Activated naive CD8-positive, alpha-beta T cell treated with anti-CD3 and anti-CD28 coated beads, Interleukin-2, amount 10 ng/mL, durations not matched to agents 7 days and 5 days (primary cell): ENCODE measurements at places on chromosomes 11 and 22. TPM values are rescaled to one million over a fixed set of nuclear protein-coding genes. Genes with fewer than 3 reads are reported as not detected.

DNA sequence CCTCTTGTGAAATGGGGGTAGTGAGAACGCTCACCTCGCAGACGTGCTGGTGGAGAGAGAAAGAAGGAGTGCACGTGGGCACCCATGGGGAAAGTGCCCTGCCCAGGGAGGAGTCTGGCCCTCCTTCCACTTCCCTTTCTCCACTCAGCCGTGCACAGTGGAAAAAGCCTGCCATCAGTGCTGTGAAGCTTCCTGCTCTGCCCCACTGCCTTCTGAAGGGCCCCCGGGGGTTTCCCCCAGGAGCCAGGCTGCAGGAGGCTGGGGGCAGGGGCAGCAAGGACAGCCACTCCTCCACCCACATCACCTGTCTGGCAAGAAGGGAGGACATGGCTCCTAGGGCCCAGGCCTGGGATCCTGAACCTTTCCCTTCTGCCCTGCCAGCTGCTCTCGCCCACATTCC lies 7.6 kb downstream of the TP53I11 start:
- DNase-seq, result no peak

DNA sequence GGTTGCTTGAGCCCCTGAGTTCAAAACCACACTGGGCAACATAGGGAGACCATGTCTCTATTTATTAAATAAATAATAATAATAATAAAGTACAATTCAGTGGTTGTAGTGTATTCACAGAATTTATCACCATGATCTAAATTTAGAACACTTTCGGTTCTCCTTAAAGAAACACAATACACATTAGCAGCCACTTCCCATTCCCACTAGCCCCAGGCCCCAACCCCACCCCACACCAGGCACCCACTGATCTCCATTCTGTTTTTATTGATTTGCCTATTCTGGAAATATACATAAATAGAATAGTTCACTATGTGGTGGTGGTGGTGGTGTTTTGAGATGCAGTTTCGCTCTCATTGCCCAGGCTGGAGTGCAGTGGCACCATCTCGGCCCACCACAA lies 45.7 kb downstream of the BCL2L13 start:
- no peak for DNase-seq

DNA sequence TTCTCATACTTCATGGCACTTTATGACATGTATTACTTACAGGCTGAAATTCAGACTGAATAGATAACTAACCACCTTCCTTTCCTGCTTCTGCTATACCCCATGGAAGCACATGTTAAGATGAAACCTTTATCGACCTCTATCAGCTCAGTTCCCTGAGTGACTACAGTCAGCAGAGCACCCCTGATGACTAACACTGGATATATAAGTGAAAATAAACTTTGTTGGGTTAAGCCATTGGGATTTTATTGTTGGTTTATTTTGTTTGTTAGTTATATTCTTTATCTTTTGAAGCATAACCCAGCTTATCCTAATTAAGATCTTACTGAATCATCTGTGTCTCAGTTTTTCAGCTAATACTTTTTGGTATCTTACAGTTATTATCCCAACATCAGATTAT lies 23.0 kb upstream of the MAML2 start:
- no peak for DNase-seq

- no peak for DNase-seq
Measured at GRCh38 chr22:32625985-32626384, 151.4 kb downstream of the FBXO7 start.

GRCh38 chr22:27207266-27207665 lies 549.9 kb downstream of the MIAT start:
- DNase-seq, result no peak

- no peak for DNase-seq
Measured at GRCh38 chr11:89175796-89176195, 1.9 kb upstream of the TYR start.

GRCh38 chr11:62133328-62134065 lies 9.7 kb downstream of the INCENP start:
- DNase-seq, result no peak

COMMD9 gene
- total RNA-seq, result 43.4 TPM

JHY gene
- 5.5 TPM for total RNA-seq

DNA sequence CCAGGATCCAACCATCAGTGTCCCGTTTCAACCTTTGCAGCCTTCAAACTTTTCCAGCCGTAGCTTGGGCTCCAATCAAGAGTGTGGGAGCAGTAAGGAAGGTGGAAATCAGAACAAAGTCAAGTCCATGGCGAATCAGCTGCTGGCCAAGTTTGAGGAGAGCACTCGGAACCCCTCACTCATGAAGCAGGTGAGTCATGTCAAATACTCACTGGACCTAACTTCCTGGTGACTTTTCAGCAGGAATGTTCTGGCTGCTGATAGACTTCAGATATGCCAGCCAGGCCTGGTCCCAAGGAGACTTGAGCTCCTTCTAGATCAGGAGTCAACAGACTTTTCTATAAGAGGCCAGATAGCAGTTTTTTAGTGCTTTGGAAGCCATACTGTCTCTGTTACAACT lies 129.0 kb downstream of the MICAL2 start:
- no peak for DNase-seq

DNA sequence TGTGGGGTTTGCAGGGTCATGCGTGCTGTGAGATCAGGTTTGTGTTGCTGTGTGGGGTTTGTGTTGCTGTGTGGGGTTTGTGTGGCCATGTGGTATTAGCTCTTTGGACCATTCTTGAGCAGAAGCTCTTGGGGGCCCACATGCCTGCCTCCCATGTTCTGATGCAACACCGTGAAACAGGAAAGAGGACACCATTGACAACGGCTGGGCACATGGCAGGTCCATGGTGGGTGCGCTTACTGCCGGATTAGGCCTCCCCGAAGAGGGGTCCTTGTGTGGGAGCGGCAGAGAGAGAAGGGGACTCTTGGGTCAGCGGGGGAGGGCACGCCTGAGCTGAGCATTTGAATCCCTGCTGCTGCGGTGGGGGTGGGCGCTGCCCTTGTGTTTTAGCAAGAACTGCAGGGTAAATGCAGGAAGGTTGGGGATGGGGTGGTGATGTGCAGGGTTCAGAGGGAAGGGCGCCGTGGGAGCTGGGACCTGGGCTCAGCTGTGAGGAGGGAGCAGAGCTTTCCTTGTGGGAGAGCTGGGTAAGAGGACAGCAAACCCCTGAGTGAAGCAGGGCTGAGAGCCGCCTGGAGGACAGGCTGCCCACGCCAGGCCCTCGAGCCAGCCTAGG lies 361.5 kb downstream of the TBC1D22A start:
- DNase-seq, result no peak

GRCh38 chr11:78290293-78291176 lies 101.8 kb downstream of the USP35 start:
- DNase-seq, result no peak

WNT11 gene
- total RNA-seq, result 2.1 TPM

MRGPRF gene
- not detected for total RNA-seq

DNA sequence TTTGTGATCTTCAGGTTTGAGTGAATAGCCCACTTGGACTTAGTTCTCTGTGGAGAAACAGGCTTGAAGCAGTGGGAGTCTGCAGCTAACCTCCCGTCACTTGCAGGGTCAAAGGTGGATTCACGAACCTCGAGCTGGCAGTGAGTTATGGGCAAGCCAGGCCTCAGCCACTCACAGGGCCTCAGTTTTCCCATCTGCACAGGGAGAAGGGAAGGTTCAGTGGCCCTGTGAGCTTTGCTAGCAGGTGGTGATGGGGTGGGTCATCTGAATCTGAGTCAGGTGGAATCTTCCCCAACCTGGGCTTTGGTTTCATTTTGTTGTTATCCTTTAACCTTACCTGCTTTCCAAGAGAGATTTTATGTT lies 86.6 kb upstream of the GRIK4 start:
- DNase-seq, result no peak

DNA sequence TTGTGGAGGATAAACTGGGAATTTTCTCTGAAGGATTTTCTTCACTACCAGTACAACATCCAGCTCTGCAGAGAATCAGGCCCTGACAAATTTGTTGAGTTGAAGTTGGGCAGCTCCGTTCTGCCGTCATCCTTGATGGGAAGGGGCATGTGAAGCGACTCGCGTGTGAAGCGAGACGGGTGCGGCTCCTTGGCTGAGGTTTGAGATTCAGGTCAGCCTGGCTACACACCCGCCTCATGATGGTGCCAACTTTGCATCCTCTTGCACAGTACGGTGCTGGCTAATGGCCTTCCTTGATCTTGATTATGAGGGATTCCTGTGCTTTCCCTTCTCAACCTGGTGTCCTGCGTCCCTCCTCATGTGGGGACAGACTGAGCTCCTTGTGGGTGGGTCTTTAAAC lies 19.7 kb upstream of the CDC42EP2 start:
- no peak for DNase-seq

CDC42BPG gene
- 3.5 TPM for total RNA-seq

NPAS4 gene
- 0.67 TPM for total RNA-seq

DNA sequence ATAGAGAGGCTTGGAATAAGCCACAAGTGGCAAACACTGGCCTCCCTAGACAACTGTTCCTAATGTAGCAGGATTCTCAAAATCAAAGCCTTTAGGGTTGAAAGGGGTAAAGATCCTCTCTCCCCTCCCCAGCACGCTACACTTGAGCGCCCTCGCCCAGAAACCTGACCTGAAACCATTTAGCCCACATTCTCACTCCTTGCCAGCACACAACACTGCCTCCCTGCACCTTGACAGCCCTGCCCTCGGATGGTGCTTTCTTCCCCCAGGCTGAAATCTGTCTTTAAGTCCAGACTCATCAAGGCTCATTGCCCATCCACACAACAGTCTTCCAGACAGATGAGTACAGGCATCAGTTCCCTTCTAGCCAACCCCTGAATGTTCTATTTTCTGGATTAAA lies 26.5 kb downstream of the CWC15 start:
- no peak for DNase-seq

DNA sequence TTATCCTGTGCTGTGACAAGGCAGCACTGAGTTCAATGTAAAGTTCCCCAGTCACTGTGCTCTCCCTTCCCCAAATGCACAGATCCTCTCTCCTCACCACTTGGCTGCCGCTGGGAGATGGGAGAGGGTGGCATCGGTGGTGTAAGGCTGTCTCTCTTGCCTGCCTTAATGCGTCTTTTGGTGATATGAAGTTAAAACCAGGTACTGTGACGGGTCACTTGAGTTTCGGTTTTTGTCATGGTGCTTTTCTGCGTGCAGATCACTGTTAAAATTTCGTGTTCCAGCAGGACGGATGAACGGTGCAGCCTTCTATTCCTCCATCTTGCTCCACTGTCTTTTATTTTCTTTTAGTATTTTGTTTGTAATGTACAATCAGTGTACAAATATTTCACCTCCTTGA lies 18.6 kb downstream of the GLB1L2 start:
- DNase-seq, result no peak

GRCh38 chr22:37282385-37282677 lies at the start of gene CYTH4:
Gene CYTH4 (plus strand): TSS chr22:37282508. CDS start chr22:37282570, 62 bp downstream.
- DNase-seq, result peak; percentile 79

GRCh38 chr11:80365980-80366379 lies 925.1 kb upstream of the TENM4 start:
- DNase-seq, result no peak

GRCh38 chr11:48111891-48112290 lies 104.7 kb upstream of the OR4B1 start:
- no peak for DNase-seq

TMEM151A gene
- total RNA-seq, result not detected

CARD18 gene
- total RNA-seq, result not detected

OR2D2 gene
- total RNA-seq, result not detected

CCDC116 gene
- 0.79 TPM for total RNA-seq

TRIM51 gene
- not detected for total RNA-seq
